Left forelimb (tissue), 1 donor: ENCODE measurements at places on chromosomes 12 and 14.

- DNase-seq = no peak
Observed at GRCh38 chr12:6165395-6165794, 34.8 kb upstream of the CD9 start.

DNA sequence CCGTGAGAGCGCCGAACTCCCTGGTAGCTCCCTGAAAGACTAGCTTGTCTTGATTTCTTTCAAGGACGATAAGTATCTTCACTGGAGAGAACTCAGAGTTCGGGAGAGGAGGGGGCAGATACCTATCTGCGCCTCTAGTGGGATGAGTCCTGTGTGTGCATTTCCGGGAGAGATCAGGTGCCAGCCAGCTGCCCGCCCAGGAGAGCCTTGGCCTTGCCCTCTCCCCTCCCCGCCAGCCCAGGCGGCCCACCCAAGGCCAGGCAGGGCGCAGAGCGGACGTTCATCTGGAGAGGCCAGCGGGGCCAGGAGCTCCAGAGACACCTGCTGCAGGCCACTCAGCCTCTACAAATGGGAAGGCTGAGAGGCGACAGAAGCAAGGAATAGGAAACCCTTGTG lies 1.0 kb downstream of the CD9 start:
- no peak for DNase-seq

DNA sequence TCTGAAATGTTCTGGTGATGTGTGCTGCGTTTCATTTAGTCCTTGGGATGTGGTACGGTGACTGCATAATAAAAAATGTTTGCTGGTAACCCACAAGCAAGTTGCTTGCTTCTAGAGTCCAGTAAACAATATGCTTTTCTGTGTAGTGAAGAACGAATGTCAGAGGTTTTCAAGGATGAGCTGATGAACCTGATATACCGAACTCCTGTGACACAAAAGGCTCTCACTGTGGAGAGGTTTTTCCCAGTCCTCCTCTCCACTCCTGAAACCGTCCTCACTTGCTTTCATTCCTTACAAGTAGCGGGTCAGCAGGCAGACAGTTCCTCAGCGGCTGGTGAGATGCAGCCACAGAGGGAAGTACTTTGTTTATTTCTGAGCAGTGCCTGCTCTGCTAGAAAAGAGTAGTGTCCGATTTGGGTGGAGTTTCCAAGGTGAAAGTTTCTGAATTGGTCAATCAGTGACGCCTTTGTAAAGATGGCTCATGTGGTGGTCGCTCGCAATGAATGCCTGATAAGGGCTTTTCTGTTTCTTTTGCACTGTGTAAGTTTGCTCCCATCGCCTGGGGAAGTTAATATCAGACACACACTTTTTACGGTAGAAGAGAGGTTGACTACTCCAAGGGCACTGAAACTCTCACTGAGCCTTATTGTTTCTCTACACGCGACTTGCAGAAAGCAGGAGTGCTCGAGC lies 3.0 kb downstream of the ETV6 start:
- DNase-seq = no peak

DNA sequence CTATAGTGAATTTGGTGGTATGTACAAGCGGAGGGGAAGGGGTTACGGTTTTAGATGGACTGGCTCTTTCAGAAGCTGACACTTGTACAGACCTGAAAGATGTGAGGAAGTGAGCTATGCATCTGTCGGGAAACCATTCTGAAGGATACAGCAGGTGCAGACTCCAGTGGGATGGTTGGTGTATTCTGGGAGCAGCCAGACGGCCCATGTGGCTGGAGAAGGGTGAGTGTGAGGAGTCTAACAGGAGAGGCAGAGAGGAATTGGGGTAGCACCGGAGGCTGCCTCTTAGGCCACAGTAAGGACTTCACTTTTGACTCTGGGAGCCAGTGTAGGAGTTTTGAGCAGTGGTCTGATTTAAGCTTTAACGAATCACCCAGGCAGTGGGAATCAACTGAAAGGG lies 90.7 kb downstream of the APAF1 start:
- DNase-seq = no peak

- peak; percentile 76 for DNase-seq
Observed at GRCh38 chr12:6827982-6828780, at the start of gene P3H3. Gene P3H3 (plus strand): TSS chr12:6828407. CDS start chr12:6828441, 34 bp downstream.

DNA sequence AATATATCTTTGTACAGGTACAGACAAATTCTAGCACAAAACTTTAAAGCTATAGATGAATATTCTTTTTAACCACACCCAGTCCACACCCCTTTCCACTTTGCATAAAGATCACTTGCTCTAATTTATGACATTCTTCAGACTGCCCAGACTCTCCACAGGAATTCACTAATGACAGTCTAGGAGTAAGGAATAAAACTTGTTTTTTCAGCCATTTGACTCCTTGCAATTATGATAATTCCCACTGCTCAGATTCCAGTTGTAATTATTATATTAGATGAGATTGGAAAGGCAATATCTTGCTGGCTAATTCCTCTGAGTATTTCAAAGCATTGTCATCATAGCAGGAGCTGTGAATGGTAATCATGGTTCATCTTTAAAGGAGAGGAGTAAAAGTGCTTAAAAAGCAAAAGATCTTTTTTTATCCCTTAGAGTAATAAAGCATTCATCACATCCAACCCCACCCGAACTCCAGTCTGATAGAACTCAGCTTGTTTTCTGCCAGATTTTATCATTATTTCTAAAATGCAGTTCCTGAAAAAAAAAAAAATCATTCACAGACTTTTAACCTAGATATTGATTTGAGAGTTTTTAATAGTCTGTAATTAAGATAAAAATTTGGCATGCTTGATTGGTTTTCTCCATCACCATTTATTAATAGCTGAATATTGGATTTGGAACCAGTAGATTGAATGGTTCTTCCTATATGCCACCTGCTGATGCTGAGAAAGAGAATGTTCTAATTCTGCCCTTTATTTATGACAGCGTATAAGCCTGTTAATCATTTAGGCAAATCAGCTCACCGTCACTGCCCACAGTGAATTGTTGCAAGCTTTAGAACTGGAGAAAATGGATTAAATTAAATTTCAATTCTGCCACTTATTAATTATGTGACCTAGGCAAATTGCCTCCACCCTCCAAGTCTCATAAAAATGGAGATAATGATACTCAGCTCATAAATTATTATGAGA lies 93.9 kb upstream of the RASSF8 start:
- DNase-seq = no peak

DNA sequence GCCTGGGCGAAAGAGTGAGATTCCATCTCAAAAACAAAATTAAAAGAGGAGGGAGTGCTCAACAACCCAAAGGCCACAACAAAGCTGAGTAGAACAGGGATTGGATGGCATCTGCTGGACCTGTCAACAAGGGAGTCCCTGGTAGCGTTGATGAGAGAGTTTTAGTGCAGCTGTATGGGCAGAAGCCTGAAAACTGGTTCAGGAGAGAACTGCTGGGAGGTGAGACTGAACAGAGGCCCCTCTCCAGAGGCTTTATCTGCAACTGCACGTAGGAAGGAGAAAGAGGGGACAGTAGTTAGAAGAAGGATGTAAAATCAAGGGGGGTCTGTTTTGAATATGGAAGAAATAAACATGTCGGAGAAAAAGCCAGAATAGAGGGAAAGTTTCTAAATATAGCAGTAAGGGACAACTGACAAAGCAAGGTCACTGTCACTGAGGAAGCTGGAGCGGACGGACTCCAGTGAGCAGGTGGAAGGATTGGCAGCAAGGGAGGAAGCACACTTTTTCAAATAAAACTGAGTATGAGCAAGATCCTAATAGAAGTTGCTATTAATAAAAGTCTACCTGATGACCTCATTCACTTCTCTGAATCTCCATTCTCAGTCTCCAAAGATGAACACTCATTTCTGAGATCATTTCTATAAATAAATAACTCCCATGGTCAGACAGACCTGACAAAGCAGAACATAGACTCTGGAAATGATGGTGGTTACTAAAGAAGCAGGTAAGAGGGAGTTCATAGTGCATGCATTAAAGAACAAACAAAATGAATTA lies 11.8 kb upstream of the ATF1 start:
- DNase-seq = no peak

GRCh38 chr14:78752518-78753188 lies 582.5 kb downstream of the NRXN3 start:
- DNase-seq = no peak

DNA sequence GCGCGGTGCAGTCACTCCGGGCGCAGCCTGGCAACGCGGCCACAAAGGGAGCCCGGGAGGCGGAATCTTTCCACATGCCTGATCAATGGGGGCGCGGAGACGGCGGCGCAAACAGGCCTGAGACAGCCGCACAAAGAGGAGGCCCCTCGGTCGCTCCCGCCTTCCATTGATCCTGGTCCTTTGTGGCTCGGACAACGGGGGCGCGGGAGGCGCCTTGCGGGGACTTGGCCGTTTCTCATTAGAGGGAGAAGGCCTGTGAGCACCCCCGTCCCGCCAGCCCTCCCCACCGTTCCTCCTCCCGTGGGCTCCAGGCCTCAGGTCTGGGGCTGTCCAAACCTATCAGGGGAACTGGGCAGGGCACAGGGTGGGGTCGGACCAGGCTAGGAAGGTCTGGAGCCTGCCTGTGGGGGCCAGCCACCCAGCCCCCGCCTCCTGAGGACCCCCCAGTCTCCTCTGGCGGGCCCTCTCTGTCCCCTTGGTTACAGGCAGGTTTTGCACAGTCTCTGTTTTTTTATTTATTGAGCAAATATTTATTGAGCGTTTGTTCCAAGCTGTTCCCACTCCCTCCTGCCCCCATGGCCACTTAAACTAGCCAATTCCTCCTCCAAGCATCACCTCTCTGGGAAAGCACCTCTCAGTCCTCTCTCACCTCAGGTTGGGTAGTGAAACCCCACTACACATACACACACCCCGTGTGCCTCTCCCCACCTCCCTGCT lies 29.0 kb upstream of the MSI1 start:
- DNase-seq = no peak

DNA sequence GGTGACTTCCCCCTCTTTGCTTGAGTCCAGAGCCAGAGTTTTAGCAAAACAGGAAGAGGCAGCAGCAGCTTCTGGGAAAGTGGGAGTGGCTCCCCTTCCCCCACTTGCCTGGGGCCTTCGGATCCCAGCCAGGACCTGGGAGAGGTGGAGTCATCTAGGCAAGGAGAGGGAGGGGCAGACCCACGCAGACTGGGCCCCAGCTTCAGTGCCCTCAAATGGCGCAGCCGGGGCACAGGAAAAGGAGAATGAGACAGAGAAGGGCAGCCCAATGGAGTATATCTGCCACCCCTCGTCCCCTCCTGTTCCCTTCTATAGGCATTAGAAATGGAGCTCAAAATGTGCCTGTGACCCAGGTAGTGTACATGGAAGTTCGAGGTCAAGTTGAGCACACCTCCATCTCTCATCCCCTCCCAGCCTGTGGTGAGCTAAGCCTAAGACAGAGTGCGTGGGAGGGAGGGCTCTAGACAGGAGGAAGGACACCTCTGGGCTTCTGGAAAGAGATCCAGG lies 9.3 kb upstream of the HDAC7 start:
- no peak for DNase-seq

DNA sequence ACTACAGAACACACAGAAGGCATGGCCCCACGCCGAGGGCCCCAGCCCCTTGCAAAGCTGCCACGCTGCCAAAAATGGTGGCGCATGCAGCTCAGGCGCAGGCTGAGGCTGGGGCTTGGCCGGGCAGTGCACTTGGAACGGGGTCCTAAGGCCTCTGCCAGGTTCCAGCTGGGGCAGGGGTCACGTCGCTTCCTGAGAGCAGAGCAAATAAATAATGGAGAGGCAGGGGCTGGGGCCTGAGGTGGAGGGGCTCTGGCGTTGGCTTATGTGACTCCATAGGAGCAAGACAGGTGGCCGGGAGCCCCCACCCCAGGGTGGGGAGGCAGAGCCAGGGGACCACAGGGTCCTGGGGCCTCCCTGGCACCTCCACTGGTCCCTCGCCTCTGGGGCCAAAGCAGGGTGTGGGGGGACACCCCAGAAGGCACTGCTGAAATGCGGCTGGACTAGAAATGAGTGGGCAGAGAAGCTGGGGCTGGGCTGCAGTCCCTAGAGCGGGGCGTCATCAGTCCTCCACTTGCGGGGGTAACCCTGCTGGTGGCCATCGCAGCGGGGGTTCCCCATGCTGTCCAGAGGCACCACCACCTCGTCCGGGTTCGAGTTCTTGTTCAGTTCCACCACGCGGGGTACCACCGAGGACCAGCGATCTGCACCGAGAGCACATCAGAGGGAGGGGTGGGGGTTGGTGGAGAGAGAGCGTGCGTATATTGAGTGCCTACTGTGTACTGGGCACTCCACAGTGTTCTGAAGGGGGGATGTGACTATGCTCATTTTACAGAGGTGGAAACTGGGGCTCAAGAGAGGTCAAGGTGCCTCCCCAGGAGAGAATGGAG lies 49.8 kb downstream of the TRPV4 start:
- no peak for DNase-seq

- no peak for DNase-seq
Observed at GRCh38 chr12:111163422-111163821, 205.5 kb downstream of the PHETA1 start.

DNA sequence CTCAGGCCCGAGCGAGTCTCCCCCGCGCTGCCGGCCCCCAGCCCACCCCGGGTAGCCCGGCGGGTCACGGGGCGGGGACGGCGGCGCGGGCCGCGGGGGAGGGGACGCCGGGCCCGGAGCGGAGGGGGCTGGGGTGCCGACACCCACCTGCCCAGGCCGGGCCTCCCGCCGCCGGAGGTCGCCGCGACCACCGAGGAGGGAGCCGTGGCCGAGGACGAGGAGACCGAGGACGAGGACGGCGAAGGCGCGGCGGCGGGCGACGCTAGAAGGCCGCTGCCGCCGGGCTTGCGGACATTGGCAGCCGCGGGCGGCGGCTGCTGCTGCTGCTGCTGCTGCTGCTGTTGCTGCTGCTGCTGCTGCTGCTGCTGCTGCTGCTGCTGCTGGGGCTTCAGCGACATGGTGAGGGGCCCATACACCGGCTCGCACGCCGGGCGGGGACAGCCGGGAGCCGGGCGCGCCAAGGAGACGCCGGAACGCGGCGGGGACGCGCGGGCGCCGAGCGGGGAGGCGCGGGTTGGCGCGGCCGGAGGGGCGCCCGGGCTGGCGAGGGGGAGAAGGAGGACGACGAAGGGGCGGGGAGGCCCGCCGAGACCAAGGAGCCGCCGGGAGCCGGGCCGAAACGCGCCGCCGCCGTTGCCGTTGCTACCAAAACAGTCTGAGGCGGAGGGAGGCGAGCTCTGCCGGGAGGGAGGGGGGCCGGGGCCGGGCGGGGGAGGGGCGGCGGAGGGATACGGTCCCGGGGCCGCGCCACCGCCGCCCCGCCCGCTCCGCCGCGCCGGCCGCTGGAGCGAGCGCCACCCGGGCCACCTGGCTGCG lies at the start of gene ATXN2:
Gene ATXN2 (minus strand): TSS at position 679 of the 816 bp plus-strand sequence. CDS start 281 bp downstream, at position 398.
- peak; percentile 89 for DNase-seq

- no peak for DNase-seq
Observed at GRCh38 chr14:80792771-80793170, 148.8 kb downstream of the CEP128 start.

DNA sequence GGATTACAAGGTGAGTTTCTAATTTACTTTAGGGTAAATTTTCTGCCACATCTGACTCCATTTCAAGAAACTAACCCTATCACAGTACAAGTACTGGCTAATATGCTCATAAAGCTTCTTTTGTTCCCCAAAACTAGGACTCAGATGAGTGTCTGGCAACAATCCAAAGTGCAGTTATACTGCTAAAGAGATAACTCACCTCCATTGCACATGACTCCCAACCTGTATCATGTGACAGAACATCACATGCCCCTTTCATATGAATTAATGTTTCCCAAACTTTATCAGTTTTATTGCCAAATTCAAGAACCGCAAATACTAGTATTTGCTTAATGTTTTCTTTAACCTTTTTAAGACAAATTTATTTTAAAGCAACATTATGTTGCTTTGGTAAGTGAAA lies 3.9 kb upstream of the PPP1R12A start:
- no peak for DNase-seq

GRCh38 chr12:91620992-91621391 lies 438.4 kb upstream of the DCN start:
- DNase-seq = no peak
